ENCODE measurements at places on chromosomes 11 and 22. TPM values are rescaled to one million over a fixed set of nuclear protein-coding genes. Genes with fewer than 3 reads are reported as not detected.

DNA sequence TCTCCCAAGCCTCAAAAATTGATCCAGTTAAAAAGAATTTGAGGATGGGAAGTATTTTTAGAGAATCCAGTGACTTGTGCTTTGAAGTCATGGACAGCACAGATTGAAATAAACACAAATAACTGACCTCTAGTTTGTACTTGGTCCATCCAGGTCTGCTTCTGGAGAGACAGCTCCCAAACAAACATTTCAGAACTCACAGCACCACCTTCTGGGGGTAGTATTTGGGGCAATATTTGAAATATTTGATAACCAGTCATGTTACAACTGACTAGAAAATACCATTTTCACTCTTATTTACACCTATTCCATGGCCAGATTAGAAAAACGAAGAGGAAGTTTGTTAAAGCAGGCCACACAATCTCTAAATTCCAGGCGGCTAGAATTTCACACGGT lies 56.2 kb downstream of the CTSC start:
- DNase-seq, result no peak

The CALCA gene
- not detected for total RNA-seq

The RAG1 gene
- total RNA-seq, result 0.83 TPM

GRCh38 chr11:13883042-13883441 lies 79.5 kb upstream of the SPON1 start:
- DNase-seq, result no peak

The TMEM121B gene
- 0.56 TPM for total RNA-seq

- no peak for DNase-seq
Observed at GRCh38 chr11:133388975-133389568, 143.2 kb downstream of the OPCML start.

DNA sequence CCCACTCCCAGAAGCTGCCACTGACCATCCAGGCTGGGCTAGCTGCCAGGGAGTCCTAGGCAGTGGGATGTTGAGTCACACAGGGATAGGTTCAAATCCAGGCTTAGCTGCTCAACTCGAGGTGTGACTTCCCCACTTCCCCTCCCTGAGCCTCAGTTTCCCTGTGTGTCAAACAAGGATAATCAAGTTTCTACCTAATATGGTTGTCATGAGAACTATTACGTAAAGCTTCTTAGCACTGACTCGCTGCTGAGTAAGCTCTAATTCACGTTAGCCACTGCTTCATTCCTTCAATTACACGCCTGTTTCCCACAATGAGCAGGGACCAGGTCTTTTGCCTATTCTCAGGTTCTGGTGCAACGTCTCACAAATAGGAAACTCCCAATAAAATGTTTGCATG lies 67.7 kb downstream of the SEZ6L start:
- DNase-seq, result no peak

- DNase-seq, result no peak
Observed at GRCh38 chr11:119179983-119180382, 5.3 kb upstream of the NHERF4 start.

DNA sequence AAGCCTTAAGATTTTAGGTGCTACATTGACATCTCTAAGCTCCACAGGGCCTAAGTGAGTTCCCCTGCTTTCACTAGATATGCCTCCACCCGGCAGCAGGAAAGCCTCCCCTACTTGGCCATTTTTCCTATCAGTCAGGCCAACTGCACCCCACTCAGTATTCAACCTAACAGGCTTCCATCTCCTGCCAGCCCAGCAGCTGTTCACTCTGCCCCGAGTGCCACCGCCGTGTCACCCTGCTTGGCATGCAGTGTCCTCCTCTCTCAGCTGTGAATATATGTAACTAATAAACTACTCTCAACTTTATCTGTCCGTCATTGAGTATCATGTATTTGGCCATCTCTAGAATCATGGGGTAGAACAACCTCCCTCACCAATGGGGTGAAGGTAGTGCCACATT lies 9.0 kb upstream of the OR6M1 start:
- DNase-seq, result no peak

DNA sequence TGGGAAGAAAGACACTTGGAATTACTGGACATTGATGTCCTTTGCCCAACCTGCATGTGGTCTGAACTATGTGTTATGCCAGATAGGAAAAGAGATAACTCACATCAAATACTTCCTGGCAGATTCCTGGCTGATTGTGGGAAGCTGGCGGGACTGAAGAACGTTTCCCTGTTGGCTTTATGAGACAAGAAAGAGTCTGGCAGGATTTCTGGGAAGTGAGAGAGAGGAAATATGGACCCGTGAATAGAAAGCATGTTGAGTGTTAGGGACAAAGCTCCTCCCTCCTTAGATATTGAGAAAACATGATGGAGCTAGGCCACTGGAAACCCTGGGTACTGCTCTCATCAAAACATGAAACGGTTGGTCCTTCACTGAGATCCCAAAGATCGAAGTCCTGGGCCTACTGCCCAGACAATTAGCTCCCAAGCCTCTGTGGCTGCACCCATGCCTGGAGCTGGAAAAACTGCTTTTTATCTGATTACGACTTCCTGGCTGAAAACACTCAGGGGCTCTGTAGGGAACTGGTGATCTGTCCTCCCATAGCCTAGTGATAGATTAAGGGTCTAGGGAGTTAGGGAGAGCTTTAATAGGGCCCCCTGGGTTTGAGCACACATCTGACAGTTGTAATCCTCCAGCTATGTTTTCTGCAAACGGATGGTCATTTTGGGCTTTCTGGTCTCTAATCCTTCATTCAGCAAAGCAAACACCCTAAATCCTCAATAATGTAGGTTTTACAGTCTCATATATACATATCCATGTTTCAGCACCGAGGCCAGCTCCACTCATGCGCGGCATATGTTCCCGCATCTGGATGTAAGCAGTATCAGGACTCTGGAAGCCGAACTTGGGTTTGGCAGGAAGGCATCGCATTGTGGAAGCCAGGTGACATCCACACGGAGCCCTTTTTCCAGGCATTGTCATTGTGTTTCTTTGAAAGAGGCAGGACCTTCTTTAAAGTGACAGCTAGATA lies 6.1 kb upstream of the B3GAT1 start:
- no peak for DNase-seq

- DNase-seq, result peak; percentile 65
Observed at GRCh38 chr11:61718621-61719302, 33.7 kb upstream of the MYRF start.

DNA sequence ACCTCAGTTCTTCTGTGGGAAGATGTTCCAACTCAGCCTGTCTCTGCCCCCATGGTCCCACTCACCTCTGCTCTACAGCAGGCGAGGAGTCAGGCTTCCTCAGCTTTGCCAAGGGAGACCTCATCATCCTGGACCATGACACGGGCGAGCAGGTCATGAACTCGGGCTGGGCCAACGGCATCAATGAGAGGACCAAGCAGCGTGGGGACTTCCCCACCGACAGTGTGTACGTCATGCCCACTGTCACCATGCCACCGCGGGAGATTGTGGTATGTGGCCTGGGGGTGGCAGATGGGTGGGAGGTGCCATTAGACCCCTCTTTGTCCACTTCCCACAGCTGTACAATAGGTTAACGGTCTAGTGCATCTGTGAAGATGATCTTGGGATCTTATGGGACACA lies 73.3 kb downstream of the MYO7A start:
- DNase-seq, result no peak

The CLCF1 gene
- 2.9 TPM for total RNA-seq

The SCN3B gene
- 0.20 TPM for total RNA-seq

The FGF3 gene
- not detected for total RNA-seq

GRCh38 chr11:42707541-42707940 lies 604.3 kb upstream of the API5 start:
- no peak for DNase-seq

DNA sequence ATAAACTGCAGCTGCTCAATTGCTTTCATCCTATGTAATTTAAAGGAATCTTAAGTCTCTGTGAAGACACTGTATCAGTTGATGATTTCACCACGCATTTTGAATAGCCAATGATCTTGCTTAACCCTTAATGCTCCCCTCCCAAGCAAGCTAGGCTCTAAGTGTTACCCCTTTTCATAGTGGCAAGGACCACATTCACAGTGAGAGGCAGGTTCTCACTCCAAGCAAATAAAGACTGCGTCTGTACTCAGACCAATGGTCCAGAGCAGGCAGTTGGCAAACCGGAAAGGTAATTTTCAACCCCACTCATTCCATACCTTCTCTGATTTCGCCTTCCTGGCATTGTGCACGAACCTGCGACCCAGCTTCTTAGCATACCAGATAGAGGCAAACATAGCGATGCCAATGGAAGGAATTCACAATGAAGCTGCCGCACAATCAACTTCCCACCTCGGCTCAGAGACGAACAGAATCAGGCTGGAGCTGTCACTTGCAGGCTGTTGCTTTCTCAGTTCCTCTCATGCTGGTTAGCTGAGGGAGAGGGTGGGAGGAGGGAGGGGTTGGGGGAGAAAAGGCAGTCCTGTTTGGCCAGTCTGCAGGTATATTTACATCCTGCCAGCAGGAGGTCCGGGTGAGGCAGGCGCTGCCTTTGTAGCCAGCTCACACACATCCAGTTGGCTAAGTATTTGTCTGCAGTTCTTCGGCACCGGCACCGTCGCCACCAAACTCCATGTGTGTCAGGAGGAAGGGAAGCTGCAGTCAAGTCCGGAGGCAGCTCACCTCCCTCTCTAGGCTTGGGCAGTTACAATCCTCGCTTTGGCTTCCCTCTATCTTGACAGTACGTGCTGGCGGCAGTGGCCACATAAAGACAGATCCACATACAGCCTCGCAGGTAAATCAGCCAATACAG lies 1151.2 kb upstream of the CCDC90B start:
- DNase-seq, result peak; percentile 48

- no peak for DNase-seq
Observed at GRCh38 chr22:39241794-39242594, 2.8 kb downstream of the PDGFB start.

DNA sequence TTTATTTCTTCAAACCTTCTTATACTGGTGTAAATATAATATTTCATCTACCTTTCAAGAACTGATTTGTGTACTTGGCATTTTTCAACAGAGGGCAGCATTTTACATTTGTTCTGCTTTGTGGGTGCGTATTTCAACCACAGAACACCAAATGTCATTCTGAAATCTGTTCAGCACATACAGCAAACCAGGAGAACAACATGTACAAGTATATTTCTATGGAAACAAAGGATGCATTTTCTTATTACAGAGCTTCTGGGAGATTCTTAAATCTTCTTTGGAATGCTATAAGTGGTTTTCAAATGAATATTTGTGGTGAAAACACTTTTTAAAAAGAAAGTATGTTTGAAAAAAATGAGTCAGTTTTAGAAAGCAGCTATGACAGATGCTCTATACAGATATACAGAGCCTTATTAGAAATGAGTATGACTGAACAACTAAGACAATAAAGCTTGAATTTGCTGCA lies 946.0 kb downstream of the FAM181B start:
- no peak for DNase-seq

- DNase-seq, result peak; percentile 58
Observed at GRCh38 chr11:72732329-72732728, 19.9 kb downstream of the ARAP1 start.

The MAPK12 gene
- 11.5 TPM for total RNA-seq

The ZDHHC8 gene
- total RNA-seq, result 54.9 TPM
